Progenitor cell of endocrine pancreas (in vitro differentiated cells): ENCODE measurements at places on chromosomes 5 and 9. TPM values are rescaled to one million over a fixed set of nuclear protein-coding genes. Genes with fewer than 3 reads are reported as not detected.

GRCh38 chr9:7154003-7154619 is 396.3 kb downstream of the KDM4C start:
- no peak for DNase-seq

GRCh38 chr9:109010746-109011145 is 2.6 kb downstream of the CTNNAL1 start:
- no peak for DNase-seq

GRCh38 chr9:115945009-115945431 is 208.6 kb upstream of the PAPPA start:
- no peak for DNase-seq

DNA sequence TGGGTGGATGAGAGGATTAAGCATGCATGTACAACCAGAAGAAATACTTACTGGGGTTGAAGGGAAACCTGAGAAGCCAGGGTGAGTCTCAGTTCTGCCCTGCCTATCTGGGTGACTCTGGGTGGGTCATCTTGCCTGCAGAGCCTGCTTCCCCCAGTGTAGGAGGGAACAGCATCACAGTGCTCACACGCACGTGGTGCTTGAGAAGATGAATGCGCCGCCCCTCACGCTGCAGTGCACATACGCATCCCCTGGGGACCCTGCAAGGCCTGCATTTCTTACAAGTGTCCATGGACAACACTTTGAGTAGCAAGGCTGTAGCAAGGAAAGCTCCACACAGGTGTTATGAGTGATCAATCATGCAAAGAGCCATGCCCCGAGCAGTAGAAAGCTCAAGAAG is 18.7 kb upstream of the GABBR2 start:
- no peak for DNase-seq

BTNL3 gene
- not detected in 2 replicates for total RNA-seq

CDH9 gene
- total RNA-seq: not detected in 2 replicates

TMOD1 gene
- 10.1 and 10.6 TPM in 2 replicates for total RNA-seq

TAF1L gene
- total RNA-seq: not detected in 2 replicates

EFCAB9 gene
- total RNA-seq: not detected in 2 replicates
